ENCODE measurements at places on chromosomes 5 and 9.

- DNase-seq = no peak
Measured at GRCh38 chr9:29211580-29212396, 1638.5 kb upstream of the C9orf72 start.

DNA sequence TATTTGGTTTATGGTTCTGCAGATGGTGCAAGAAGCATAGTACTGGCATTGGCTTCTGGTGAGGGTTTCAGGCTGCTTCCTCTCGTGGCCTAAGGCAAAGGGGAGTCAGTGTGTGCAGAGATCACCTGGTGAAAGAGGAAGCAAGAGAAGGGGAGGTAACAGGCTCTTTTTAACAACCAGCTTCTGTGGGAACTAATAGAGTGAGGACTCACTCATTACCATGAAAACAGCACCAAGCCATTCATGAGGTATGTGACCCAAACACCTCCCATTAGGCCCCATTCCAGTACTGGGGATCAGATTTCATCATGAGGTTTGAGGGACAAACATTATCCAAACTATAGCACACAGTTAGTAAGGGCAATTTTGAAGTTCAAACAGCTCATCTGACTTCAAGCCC, 263.5 kb downstream of the TMEM38B start:
- DNase-seq = no peak

DNA sequence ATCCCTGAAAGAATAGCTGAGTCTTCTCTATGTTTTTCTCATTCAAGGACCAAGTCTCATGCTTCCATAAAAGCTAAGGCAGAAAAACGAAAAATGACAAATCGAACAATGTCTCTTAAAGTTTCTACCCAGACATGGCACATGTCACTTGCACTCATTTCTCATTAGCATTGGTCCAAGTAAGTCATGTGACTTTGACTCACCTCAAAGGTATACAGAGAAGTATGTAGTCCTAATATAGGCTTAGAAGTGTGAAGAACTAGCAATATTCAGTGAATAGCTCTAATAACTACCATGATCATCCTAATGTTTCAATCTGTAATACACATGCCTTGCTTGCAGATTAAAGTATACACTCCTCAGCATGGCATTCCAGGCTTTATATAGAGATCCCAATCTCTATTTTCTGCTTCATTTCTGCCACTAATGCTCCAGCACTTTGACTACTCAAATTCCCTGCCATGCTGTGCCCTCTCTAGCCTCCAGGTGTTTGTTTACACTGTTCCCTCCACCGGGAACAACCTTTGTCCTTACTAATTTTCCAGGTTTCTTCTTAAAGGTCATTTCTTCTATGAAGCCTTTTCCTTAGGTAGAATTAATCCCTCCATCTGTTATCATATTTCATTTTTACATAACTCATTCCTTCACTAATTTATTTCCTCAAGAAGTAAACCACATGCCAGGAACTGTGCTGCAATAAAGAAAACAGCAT, 98.9 kb downstream of the CEMIP2 start:
- no peak for DNase-seq

- DNase-seq = no peak
Measured at GRCh38 chr9:23554686-23555085, 271.4 kb downstream of the ELAVL2 start.

- no peak for DNase-seq
Measured at GRCh38 chr5:110977915-110978314, 93.6 kb upstream of the TSLP start.

DNA sequence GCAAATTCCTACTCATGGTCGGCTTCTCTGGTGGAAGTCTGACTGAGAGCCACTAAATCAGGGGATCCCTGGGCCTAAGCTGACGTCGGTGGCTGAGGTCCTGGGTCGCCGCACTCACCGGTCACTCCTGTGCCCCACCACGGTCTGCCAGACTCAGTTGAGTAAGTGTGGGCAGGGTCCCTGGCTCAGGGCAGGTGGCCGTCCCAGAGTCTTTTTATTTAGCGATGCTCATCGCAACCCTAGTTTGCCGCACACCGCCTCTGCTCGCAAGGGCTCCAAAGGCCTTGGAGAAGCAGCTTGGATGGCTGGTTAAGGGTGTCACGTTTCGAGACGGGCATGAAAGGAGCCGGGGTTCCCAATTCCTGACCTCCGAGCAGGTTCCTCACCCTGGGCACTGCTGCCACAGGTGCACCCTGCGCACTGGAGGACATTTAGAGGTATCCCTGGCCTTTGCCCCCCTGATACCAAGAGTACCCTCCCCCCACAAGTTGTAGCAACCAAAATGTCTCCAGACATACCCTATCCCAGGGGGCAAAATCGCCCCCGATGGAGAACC, 59.9 kb downstream of the NSUN2 start:
- DNase-seq = no peak

GRCh38 chr5:132180134-132180745, 47.4 kb downstream of the P4HA2 start:
- peak; percentile 11 for DNase-seq

- DNase-seq = no peak
Measured at GRCh38 chr9:17135295-17136160, 688 bp downstream of the CNTLN start.

GRCh38 chr5:32630867-32631491, 45.6 kb downstream of the SUB1 start:
- no peak for DNase-seq

- DNase-seq = no peak
Measured at GRCh38 chr9:108546215-108546614, 309.6 kb downstream of the ACTL7B start.

DNA sequence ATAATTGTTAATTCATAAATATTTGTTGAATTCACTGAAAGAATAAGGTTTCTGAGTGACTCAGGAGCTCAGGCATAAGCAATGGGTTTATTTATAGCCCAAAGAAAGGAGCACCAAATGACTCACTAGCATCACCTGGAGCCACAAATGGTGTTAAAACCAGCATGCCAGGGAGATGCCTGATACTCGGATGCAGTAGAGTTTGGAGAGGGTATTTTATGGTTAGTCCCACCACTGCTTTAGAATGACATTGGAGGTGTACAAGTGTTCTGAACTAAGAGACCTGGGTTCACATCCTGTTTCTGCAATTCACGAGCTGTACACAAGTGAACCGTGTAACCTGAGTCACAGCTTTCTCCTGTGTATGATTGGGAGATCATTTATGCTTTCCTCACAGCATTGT, 25.2 kb downstream of the CCL28 start:
- no peak for DNase-seq

GRCh38 chr5:76544268-76544926, 78.8 kb downstream of the F2RL2 start:
- peak; percentile 72 for DNase-seq

DNA sequence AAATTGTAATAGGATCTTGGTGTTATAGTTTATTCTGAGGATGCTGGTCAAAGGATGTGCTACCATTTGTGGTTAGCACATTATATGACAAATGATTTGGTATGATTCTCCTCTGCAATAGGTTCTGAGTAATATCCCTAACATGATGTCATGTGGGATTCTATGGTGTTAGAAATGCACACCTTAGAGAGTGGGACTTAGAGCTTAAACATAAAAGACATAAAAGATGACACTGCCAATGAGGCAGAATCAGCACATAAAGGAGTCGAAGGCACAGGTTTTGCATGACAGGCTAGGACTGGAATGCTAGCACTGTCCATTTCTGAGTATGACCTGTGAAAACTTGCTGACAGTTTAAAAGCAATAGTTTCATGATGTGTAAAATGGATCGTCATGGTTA, 100.4 kb downstream of the OSTF1 start:
- DNase-seq = no peak

DNA sequence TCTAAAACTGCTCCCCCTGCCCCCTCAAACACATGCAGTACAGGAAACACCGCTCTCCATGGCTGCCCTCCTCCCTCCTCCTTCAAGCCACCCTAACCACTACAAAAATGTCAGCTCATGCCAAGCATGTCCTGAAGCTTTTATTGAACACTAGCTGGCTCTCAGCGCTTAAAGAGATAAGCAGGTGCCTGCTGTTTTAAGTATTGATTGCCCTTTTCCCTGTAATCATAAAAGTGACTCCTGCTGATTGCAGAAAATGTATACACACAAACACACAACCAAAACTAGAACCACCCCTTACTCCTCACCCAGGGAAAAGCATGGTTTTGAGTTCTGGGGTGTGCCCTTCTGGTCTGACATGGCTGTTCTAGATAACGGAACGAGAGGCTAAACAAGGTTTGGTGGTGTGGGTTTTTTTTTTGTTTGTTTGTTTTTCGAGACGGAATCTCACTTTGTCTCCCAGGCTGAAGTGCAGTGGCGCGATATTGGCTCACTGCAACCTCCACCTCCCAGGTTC, 3.7 kb upstream of the UCK1 start:
- DNase-seq = no peak

DNA sequence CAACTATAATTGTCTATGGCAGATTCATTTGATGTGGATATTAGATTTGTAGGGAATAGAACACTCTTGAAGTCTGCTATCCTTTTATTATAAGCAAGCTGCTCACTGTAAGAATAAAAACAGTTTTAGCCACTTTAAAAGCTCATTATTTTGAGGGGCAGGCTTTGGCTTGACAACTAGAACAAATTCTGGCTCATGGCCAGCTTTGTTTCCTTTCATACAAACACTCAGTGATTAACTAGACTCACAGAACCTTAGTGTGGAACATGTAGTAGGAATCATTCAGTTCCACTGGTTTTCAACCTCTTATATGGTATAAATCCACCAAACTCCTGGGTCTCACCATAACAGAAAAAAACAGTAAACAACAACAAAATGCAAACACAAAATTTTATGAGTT, 27.4 kb upstream of the CEP120 start:
- DNase-seq = no peak

All from CD4-positive, alpha-beta T cell treated with Interleukin-4 for 1 hour (primary cell).